ENCODE measurements at places on chromosomes 16 and 17.

- DNase-seq: no peak
Observed at GRCh38 chr17:82204831-82205719, 7.6 kb downstream of the CCDC57 start.

GRCh38 chr16:27708651-27709050, 158.7 kb downstream of the KATNIP start:
- DNase-seq: no peak

DNA sequence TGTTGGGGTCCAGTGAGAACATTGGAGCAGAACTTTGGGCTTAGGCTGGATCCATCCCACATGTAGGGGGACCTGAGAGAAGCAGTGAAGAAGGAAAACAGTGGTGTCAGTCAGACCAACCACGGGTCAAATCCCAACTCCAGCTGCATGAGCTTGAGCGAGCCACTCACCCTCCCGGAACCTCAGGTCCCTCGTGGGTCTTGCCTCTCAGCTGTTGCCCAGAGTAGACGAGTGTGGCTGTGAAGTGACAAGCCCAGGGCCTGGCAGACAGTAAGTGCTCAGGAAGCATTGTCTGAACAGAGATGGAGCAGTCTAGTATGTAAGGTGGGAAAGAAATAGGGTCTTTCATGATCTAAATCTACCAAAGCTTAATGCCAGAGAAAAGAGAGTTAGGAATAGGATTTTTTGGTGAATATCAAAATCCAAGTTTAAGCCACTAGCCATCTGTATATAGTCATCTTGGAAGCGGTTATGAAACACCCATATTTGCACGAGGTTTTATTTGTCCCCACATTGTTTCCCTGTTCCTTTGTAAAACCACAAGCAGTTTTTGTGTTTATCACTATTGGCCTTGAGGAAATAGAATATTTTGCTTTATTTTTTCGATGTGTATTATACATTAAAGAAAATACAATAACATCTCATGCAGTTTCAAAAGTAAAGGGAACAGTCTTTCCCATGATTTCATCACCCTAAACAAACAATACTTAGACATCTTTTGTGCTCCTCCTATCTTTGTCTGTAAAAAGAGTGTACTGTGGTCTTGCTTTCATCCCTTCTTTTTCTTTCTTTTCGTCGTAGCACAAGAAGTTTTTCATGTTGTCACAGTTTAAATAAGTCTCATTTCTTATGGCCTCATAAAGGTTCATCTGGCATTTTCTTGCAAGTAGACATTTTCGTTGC, 112.0 kb downstream of the CLEC16A start:
- DNase-seq: no peak

- DNase-seq: no peak
Observed at GRCh38 chr17:2871205-2871604, 75.0 kb downstream of the RAP1GAP2 start.

- no peak for DNase-seq
Observed at GRCh38 chr17:82517230-82517865, 2.2 kb upstream of the FOXK2 start.

DNA sequence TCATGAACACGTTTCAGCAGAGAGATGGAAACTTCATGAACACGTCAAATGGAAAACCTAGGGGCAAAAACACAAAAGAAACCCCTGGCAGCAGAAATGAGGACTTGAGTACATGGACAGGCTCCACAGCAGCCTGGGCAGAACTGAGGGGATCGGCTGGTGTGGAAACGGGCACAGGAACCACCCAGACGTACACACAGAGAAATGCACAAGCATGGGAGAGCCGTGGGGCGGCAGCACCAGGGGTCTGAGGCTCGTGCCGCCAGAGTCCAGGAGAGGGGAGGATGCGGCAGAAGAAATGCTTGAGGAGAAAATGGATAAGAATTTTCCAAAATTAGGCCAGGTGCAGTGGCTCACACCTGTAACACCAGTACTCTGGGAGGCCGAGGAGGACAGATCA, 30.0 kb downstream of the MAP1LC3B start:
- no peak for DNase-seq

GRCh38 chr16:66399031-66399430, 28.1 kb upstream of the BEAN1 start:
- DNase-seq: no peak

GRCh38 chr16:66918355-66918754, 330 bp downstream of the CDH16 start:
- no peak for DNase-seq

DNA sequence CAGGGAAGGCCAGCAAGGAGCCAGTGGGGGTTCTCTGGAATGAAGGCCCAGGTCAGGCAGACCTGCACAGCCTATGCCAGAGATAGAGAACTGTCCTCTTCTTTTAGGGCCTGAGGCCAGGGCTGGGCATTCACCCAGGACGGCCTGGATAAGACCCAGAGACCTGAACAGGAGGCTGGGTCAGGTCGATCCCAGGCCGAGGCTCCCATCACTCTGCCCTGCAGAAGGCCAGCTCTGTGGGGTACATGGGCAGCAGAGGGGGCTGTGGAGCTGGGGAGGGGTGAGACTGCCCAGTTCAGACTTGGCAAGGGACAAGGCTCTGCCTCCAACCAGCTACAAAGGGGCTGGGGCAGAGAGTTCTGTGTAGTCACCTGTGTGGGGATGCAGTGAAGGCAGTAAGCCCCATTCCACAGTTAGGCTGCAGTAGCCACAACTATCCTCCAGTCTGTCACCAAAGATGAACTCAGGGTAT, 14.6 kb downstream of the HSD11B2 start:
- no peak for DNase-seq

DNA sequence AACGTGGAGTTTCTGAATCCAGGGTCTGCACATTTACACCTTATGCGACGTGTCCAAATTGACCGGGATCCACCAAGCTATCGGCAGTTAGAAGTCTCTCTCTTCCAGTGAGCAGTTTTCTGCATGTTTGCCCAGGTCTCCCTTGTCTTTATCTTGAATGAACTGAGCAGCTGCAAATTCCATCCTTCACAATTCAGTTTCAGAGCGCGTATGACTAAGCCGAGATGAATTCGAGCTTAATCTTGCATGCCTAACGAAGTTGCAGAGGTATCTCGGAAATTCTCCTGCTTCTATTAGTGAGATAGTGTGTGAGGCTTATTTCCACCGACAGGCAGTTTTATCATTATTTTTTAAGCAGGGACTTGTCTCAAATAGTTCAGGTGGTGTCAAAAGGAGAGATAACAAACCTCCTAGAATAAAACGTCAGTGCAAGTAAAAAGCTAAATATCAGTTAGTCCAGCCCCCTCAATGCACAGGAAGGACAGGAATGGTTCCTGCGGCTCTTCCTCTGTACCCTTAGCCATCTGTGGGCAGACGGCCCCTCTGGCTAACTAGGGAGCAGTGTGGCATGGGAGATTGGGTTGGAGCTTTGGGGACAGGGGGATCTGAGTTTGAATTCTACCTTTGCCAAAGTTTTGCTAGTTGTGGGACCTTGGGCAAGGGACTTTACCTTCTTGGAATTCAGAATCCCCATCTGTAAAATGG, 93.0 kb upstream of the GPR139 start:
- DNase-seq: no peak
